ENCODE measurements at places on chromosomes 12 and 14.

DNA sequence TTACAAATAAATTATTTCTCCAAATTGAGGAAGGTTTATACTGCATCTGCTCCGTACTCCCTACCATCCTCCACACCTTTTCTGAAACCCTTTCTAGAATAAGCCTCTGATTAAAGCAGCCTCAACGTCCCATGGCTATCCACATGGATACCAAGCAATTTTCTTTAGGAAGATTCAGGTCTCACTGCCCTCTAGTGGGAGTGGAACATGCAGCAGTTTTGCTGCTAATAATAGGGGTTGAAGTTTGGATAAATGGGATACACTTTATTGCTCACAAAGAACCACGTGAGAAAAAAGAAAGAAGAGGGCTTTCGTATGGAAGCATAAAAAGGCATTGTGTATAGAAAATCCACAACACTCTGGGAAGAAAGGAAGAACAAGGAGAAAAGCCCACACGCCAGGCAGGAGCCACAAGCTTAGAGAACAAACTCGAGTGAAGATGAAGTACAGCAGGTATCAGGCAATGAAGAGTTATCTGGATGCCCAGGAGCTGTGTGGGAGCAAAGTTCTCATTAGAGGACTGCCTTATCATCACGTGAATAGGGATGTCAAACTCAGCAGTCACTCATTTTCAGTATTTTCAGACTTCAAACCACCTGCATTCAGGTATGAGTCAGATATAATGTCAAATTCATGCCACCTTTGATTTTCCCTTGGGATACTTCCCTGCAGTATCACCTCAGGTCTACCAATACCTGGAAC, 45.8 kb downstream of the CCER1 start:
- H3K27me3 ChIP-seq: no peaks in the 10 kb centered on the region
- no peaks in the 10 kb centered on the region for H3K36me3 ChIP-seq
- no peaks in the 10 kb centered on the region for H3K4me1 ChIP-seq
- H3K4me3 ChIP-seq: no peak overlapping the region
- H3K27ac ChIP-seq: no peak overlapping the region
- DNase-seq: no peak

DNA sequence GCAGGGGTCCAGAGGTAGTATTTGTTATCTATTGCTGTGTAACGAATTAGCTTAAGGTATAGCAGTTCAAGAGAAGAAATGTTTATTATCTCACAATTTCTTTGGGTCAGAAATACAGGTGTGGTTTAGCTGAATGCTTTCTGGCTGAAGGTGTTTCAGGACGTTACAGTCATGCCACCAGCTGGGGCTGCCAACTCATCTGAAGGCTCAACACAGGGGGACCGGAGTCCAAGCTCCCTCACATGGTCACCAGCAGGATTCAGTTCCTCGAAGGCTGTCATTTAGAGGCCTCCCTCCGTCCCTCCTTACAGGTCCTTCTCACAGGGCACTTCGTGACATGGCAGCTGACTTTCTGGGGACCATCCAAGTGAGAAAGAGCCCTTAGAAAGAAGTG, 37.5 kb upstream of the SINHCAF start:
- H3K36me3 ChIP-seq: no peaks in the 10 kb centered on the region
- no peaks in the 10 kb centered on the region for H3K27me3 ChIP-seq
- DNase-seq: no peak
- H3K4me1 ChIP-seq: peaks cover 19% of the 10 kb centered on the region
- H3K4me3 ChIP-seq: no peak overlapping the region
- H3K27ac ChIP-seq: no peak overlapping the region

DNA sequence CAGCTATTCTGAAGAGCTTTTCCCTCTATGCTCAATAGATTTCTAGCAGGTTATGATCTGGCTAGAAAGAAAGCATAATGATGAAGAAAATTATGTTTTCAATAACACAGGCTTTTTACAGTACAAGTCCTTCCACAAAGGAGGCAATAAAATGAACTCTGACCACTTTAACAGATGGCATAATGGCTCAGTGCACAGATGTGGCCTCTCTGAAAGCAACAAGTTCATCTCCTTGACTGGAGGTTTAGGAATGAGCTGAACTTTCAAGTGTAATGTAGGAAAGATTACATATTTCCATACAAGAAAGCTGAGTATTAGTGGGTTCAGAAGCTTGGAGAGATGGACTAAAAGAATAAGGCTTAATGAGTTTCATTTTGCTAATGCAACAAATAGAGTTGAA, 147.4 kb downstream of the EFCAB11 start:
- no peak overlapping the region for H3K27ac ChIP-seq
- H3K4me3 ChIP-seq: no peak overlapping the region
- H3K4me1 ChIP-seq: no peaks in the 10 kb centered on the region
- H3K27me3 ChIP-seq: no peaks in the 10 kb centered on the region

GRCh38 chr14:74207943-74208342, 31.3 kb upstream of the VSX2 start:
- no peak overlapping the region for H3K27ac ChIP-seq
- no peak overlapping the region for H3K4me3 ChIP-seq
- no peaks in the 10 kb centered on the region for H3K27me3 ChIP-seq
- no peaks in the 10 kb centered on the region for H3K4me1 ChIP-seq

Measured in T-cell (primary cell).